ENCODE measurements at places on chromosomes 11 and 22.

- no peak for DNase-seq
Measured at GRCh38 chr22:42938976-42939375, 76.0 kb downstream of the PACSIN2 start.

GRCh38 chr11:106022795-106023275 is 795 bp upstream of the MSANTD4 start:
- DNase-seq, result no peak

DNA sequence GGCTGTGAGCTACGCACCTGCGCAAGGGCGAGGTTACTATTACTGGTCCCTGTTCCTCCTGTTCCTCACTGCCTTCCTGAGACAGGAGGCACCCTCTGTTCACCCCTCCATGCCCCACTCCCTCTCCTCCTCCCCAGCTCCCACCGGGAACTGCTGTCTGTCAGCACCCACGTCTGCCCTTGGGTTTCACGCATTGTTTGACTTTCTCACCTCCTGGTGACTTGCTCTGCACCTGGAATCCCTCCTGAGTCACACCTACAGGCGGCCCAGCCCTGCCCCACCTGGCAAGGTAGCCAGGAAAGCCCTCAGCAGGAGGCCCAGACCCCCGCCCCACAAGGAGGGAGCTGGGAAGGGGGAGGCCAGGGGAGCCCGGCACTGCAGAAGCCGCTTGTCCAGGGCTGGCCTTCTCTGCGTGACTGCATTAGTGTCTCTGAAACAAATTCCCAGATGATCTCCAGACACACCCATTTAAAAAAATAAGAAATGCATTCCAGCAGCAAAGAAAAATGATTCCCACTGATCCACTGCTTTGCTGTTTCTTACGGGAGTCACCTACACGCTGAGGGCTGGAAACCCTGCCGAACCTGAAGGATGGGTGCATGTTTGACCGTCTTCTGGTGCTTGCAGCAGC is 86.4 kb downstream of the CELSR1 start:
- DNase-seq, result no peak

- peak; percentile 81 for DNase-seq
Measured at GRCh38 chr11:75557666-75558494, 4.2 kb upstream of the SERPINH1 start.

GRCh38 chr11:134714021-134714656 is 302.1 kb upstream of the B3GAT1 start:
- DNase-seq, result no peak

DNA sequence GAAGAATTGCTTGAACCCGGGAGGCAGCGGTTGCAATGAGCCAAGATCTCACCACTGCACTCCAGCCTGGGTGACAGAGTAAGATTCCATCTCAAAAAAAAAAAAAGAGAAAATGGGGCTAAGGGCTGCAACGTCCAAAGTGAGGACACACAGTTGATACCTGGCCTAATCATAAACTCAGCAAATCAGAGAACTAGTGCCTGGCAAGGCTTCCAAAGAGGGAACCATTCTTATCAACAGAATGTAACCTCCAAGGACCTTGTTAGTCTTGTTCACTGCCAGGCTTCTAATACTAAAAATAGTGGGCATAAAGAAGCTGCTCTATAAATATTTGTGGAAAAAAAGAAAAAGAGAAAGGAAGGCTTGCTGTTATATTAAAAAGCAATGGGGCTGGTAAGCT is 42.3 kb downstream of the FAM168A start:
- DNase-seq, result no peak

- no peak for DNase-seq
Measured at GRCh38 chr11:15911377-15912044, 444.8 kb downstream of the SOX6 start.

GRCh38 chr11:104390651-104391050 is 226.7 kb upstream of the PDGFD start:
- no peak for DNase-seq

DNA sequence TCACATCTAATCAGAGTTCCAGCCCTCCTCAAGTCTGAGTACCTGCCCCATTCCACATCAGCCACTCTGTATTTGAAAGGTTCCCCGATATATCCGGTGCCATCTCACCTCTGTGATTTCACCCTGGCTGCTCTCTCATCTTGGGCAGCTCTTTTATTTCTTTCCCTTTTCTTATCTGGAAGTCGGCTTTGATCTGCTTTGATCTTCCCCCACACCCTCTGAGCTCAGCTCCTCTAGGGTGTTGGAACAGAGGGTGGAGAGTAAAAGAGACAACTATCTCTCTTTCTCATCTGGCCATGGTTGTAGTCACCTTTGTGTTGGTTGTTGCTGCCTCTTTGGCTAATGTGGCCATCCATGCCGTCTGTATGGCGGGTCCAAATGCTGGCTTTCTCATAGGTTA is 108.3 kb downstream of the ENTHD1 start:
- DNase-seq, result no peak

GRCh38 chr11:1516273-1517067 is 29.9 kb upstream of the MOB2 start:
- no peak for DNase-seq

- DNase-seq, result no peak
Measured at GRCh38 chr11:120217526-120217925, 6.7 kb downstream of the OAF start.

DNA sequence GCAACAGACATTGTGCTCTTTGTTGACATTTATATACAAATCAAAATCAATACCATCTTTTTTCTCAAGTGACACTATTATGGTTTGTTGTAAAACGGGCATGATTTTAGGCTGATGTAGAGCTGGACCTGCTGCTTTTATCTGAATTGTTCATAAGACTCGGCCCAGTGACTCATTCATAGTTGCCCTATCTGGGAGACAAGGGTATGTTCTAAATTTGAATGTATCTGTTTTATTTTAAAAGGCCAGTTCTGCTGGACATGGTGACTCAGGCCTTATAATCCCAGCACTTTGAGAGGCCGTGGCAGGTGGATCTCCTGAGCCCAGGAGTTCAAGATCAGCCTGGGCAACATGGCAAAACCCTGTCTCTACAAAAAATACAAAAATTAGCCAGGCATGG is 39.3 kb downstream of the CEP295 start:
- DNase-seq, result no peak

- no peak for DNase-seq
Measured at GRCh38 chr11:58061813-58062212, 31.1 kb downstream of the OR6Q1 start.

DNA sequence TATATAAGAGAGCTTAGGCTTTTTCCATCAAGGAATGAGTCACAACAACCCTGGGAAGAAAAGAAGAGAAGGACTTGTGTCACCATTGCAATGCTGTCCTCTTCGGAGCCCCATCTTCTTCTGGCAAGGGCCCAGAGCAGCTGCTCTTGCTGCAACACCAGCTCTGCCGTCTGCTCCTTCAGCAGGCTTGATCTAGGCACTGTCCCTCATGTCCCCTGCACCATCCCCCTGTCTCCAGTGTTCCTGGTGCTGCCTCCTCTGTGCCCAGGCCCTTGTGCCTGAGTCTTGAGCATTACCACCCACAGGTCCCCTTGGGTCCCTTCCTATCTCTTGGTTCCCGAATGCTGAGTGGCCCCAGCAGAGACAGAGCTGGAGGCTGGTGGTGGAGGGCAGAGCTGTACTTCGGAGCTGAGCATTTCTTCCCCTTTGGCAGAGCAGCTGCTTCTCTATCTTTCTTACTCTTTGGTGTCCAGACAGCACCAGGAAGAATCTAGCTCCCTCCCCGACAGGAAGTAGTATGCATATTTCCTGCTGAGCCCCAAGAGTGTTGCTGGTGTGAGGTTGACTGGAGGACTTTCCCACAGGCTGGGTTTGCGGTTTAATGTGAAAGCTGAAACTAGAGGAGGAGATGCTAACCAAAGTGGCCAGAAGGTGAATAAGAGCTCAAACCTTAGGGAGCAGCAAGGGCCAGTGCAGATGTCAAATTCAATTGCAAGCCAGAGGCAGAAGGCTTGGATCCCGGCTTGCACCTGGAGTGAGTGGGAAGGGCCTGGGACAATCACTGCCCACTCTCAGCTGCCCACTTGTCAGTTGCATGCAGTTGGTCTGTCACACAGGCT is 27.8 kb downstream of the WEE1 start:
- peak; percentile 45 for DNase-seq

DNA sequence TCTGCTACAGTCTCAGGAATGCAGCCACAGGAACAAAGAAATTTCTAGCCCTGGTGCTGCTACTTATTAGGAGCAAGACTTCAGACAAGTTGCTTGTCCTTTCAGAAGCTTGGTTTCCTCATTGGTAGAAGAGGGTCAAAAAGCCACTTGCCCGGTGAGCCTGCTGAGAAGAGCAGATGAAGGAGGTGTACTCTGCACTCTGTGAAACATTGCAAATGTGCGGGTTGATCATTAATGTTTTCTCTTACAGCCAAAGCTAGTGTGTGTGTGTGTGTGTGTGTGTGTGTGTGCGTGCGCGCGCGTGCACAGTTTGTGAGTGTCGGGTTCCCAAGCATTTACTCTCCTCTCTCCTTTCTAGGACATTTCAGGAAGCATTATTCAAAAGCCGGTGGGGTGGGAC is 86.3 kb upstream of the NNMT start:
- no peak for DNase-seq

GRCh38 chr11:93743291-93743690 is 1.8 kb downstream of the C11orf54 start:
- DNase-seq, result peak; percentile 6

DNA sequence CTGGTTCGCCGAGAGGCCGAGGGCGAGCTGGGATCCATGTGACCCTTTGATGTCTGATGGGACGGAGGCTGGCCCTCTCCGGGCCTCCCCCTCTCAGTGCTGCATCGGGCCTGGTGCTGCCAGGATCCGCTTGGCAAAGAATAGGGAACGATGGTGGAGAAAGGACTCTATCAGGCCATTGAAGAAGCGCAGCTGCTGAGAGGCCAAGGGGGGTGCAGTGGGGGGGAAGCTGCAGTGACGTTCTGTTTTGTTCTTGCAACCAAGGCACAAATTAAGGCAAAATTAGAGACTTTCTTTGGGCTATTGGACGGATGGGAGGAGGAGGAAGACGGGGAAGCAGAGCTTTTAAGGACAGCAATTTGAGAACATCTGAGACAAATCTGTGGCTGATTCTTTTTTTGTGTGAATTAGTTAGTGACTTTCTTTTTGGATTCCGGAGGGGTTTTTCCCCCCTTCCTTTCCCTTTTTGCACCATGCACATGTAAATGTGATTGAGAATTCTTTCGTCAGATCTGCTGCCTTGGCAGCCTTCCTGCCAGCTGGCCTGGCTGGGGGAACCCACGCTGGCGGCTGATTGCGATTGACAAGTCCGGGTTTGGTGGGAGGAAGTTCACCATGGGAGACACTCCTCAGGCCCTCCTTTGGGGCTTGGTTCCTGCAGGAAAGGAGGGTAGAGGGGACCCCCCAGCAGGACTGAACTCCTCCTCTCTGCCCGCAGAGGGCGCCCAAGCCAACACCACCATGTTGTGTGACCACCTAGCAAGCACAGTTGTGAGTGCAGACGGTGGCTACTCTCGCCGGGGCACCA is 214.6 kb downstream of the NTM start:
- no peak for DNase-seq

GRCh38 chr11:35427071-35427470 is 7.7 kb upstream of the SLC1A2 start:
- DNase-seq, result peak; percentile 51

DNA sequence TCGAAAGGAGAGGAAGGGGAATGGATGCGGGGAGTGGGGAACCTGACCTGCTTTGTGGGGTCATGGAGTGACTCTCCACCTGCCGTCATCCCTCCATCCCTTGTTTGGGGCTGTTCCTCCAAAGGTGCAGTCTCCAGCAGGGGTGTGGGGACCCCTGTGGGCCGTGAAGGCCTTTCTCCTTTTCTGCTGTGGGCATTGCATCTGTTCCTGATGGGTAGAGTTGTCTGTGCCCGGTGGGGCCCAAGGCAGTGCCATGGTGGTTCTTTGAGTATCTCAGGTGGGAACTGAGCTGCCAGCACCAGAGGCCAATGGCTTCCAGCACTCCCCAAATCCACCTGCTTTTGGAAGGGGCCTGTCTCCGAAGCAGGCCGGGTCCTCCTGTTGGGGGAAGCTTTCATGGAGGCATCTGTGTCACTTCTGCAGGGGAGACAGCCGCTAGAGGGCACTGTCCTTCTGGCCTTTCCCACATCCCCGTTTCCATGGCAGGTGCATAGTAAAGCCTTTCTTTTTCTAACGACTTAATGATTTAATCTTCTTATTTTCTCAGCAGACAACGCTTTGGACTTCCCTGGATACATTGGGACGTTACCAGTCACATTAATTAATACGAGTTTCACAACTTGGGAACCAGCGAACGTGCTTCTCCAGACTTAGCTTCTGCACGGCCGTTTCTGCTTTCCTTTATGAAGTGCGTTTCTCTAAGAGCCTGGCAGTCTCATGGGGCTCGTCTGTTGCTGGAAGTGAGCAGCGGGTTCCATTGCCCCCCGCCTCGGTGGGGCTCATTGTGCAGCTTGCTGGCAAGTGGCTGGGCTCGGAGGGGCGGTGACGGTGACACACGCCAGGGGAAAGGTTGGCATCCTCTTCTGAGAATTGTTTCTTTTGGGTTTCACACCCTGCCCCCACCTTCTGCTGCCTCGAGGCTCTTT is 57.1 kb downstream of the PARVB start:
- peak; percentile 81 for DNase-seq

DNA sequence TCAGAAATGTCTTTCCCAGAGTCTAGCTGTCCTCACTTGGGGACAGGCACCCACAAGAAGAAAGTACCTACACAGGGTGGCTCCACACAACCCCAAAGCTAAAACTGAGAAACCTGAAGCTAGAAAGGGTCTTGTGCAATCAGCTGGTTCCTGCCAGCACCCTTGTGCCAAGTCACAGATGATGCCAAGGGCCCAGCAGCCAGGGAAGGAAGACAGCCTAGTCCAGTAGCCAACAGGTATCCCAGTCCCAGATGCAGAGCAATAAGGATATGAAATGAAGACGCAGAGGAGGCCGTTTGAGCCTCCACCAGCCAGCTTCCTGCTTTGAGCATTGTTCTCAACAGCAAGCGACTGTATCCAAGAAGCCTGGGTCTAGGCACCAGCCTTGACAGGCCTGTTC is 6.1 kb downstream of the PLEKHA7 start:
- DNase-seq, result no peak

GRCh38 chr22:44440224-44441160 is 57.5 kb downstream of the RTL6 start:
- DNase-seq, result no peak

GRCh38 chr11:120649316-120649715 is 137.8 kb downstream of the GRIK4 start:
- no peak for DNase-seq

- no peak for DNase-seq
Measured at GRCh38 chr11:65414776-65415498, 7.7 kb upstream of the NEAT1 start.

- DNase-seq, result no peak
Measured at GRCh38 chr11:119486016-119486415, 63.0 kb upstream of the THY1 start.

GRCh38 chr11:92978271-92979111 is 9.0 kb downstream of the MTNR1B start:
- peak; percentile 62 for DNase-seq

Measured in hindlimb muscle (tissue), 1 donor.